Tracheal epithelial cell (primary cell): ENCODE measurements at places on chromosomes 4 and X. TPM values are rescaled to one million over a fixed set of nuclear protein-coding genes. Genes with fewer than 3 reads are reported as not detected.

Gene CT55
- total RNA-seq = not detected in 2 replicates

Gene SPANXN3
- not detected in 2 replicates for total RNA-seq

Gene DMRTC1B
- total RNA-seq = not detected in 2 replicates

Gene AMOT
- under 0.01 and 1.2 TPM in 2 replicates for total RNA-seq

Gene FAM156B
- 3.6 and 8.1 TPM in 2 replicates for total RNA-seq

Gene MTCP1
- total RNA-seq = 1.9 and 7.2 TPM in 2 replicates

Gene HELT
- total RNA-seq = not detected in 2 replicates

Gene MAGED4B
- 8.9 TPM in 1 of 2 replicates, not detected in the other for total RNA-seq

Gene PABPC1L2A
- not detected in 2 replicates for total RNA-seq

Gene VSIG1
- 0.24 and 1.3 TPM in 2 replicates for total RNA-seq

Gene PAGE5
- total RNA-seq = not detected in 2 replicates
